CD4-positive, alpha-beta T cell (primary cell): ENCODE measurements at places on chromosomes 5 and 9. TPM values are rescaled to one million over a fixed set of nuclear protein-coding genes. Genes with fewer than 3 reads are reported as not detected.

The MATR3 gene
- total RNA-seq: 401 TPM

DNA sequence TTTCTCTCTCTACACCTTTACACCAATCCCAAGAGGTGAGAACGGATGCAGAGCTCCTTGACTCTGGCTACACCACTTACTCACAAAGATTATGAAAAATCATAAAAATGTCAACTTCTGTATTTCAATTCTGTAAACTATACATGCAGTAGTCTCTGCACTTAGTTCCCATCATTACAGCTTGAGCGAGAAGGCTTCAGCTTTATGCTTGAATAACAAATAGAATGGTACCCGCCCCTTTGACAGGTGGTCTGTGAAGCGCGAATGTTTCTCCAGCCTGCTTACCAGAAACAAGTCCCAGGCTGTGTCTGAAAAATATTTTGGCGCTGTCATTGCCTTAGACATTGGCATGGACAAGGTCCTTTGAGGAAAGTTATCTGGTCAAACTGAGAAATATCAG lies 562.4 kb upstream of the CLINT1 start:
- no peak overlapping the region for H3K27ac ChIP-seq
- no peaks in the 10 kb centered on the region for H3K36me3 ChIP-seq

The PROB1 gene
- 0.25 TPM for total RNA-seq

DNA sequence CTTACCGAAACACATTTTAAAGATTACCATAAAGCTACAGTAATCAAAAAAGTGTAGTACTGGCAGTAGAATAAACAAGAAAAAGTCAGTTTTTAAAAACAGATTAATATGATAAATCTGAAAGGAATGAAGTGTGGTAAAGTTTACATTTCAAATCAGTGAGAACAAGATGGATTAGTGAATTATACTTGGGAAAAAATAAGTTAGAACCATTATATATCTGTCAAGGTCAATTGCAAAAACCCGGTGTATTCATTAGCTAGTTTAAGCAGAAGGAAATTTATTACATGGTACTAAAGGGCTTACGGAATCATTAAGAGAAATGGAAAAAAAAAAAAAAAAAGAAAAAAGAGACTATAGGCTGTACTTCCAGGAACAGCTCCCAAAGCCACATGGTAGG lies 164.3 kb downstream of the MUSK start:
- H3K27ac ChIP-seq: no peak overlapping the region
- no peak overlapping the region for H3K4me3 ChIP-seq
- DNase-seq: no peak
- H3K27me3 ChIP-seq: no peaks in the 10 kb centered on the region
- no peaks in the 10 kb centered on the region for H3K4me1 ChIP-seq

The LHX3 gene
- total RNA-seq: 0.11 TPM

GRCh38 chr9:13967011-13967410 lies 346.9 kb downstream of the NFIB start:
- no peak overlapping the region for H3K4me3 ChIP-seq
- H3K27me3 ChIP-seq: no peaks in the 10 kb centered on the region
- no peaks in the 10 kb centered on the region for H3K4me1 ChIP-seq
- DNase-seq: no peak

DNA sequence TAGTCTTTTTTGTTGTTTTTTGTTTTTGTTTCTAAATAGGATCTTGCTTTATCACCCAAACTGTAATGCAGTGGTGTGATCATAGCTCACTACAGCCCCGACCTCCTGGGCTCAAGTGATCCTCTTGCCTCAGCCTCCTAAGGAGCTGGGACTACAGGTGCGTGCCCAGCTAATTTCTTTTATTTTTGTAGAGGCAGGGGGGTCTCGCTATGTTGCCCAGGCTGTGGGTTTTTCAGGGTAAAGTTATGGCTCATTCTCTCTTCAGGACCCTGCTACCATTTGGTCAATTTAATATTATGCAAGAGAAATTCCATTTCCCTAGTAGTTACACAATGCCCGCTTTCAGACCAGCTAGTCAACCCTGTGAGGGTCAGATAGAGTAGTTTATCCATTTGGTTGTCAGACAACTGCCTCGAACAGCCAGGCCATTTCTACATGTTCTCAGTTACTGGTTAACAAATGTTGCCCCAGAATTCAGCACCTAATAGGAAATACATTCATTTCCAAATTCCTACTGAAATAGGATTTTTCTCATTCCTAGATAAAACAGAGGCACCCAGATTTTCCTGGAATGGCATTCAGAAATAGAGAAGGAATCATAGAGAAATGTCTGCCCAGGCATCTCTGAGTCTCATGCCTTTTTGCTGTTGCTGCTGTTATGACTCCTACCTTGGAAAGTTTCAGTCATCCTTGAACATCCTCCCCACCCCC lies 6.4 kb upstream of the GLIS3 start:
- no peak for DNase-seq
- H3K4me1 ChIP-seq: no peaks in the 10 kb centered on the region
- H3K27me3 ChIP-seq: peaks cover 6% of the 10 kb centered on the region
- H3K36me3 ChIP-seq: no peaks in the 10 kb centered on the region
- H3K4me3 ChIP-seq: no peak overlapping the region
- no peak overlapping the region for H3K27ac ChIP-seq

The TCF7 gene
- 480 TPM for total RNA-seq

DNA sequence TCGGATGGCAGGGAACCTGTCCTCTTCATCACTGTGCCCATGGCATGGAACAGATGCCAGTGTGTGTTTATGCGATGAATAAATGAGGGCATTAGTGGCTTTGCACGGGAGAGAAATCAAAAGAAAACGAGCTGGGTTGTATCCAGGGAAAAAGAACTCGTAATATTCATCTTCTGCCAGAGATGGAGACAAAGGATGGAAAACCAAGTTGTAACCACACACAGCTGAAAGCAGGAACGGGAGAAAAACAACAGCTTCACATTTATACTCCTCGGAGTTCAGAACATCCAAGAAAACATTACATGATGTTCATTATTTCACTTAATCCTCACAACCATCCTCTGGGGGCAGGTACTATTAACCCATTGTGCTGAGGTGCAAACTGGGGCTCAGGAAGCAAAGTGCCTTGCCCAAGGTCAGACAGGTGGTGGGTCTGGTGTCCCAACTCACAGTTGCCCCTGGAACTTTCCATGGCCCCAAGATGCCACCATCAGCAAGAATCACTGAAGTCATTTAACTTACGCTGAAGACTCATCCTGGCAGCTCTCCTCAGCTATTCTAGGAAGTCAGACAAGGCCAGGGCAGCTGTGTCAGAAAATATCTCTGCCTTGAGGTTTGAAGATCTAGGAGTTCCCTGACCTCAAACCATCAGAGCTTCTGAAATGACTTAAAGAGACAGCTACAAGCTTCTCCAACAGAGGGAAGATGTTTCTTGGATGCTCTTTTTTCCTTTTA lies 250.4 kb downstream of the NSG2 start:
- no peaks in the 10 kb centered on the region for H3K27me3 ChIP-seq
- no peak overlapping the region for H3K27ac ChIP-seq
- H3K36me3 ChIP-seq: no peaks in the 10 kb centered on the region
- H3K4me3 ChIP-seq: no peak overlapping the region
- no peak for DNase-seq

The DPYSL3 gene
- not detected for total RNA-seq

- no peak overlapping the region for H3K27ac ChIP-seq
- no peaks in the 10 kb centered on the region for H3K36me3 ChIP-seq
- H3K4me3 ChIP-seq: no peak overlapping the region
Observed at GRCh38 chr5:176854164-176854563, 43.8 kb downstream of the UNC5A start.
